Smooth muscle cell of trachea (primary cell): ENCODE measurements at places on chromosomes 13 and 19. TPM values are rescaled to one million over a fixed set of nuclear protein-coding genes. Genes with fewer than 3 reads are reported as not detected.

ICAM1 gene
- 1.7 and 15.9 TPM in 2 replicates for total RNA-seq

FAM174C gene
- total RNA-seq, result 29.7 and 45.3 TPM in 2 replicates

CFAP97D2 gene
- total RNA-seq, result not detected in 2 replicates

ZNF723 gene
- total RNA-seq, result not detected in 2 replicates

LRP3 gene
- 36.2 and 60.9 TPM in 2 replicates for total RNA-seq

ZNF787 gene
- total RNA-seq, result 24.6 and 49.1 TPM in 2 replicates

F10 gene
- total RNA-seq, result 9.3 and 33.4 TPM in 2 replicates

ABCA7 gene
- 6.0 and 7.9 TPM in 2 replicates for total RNA-seq

MKNK2 gene
- 83.2 and 326 TPM in 2 replicates for total RNA-seq

ZBTB32 gene
- total RNA-seq, result not detected in 2 replicates

OR7D2 gene
- 0.33 TPM in 1 of 2 replicates, not detected in the other for total RNA-seq

GSX1 gene
- not detected in 2 replicates for total RNA-seq

GDF15 gene
- total RNA-seq, result 37.7 and 138 TPM in 2 replicates

VSTM2B gene
- not detected in 2 replicates for total RNA-seq

ADM5 gene
- 0.44 and 0.83 TPM in 2 replicates for total RNA-seq

LSR gene
- 0.29 and 0.66 TPM in 2 replicates for total RNA-seq

PSG11 gene
- total RNA-seq, result not detected in 2 replicates

TYROBP gene
- 0.33 TPM in 1 of 2 replicates, not detected in the other for total RNA-seq

SHC2 gene
- total RNA-seq, result 1.0 and 10.3 TPM in 2 replicates
